ENCODE measurements at places on chromosomes 5 and 9. TPM values are rescaled to one million over a fixed set of nuclear protein-coding genes. Genes with fewer than 3 reads are reported as not detected.

The TMEM232 gene
- 3.0 TPM for total RNA-seq

The HTR4 gene
- total RNA-seq, result not detected

The DDX4 gene
- total RNA-seq, result not detected

The LCN2 gene
- total RNA-seq, result not detected

The ALDH7A1 gene
- 169 TPM for total RNA-seq

The TXNDC15 gene
- total RNA-seq, result 47.0 TPM

The FAM153A gene
- not detected for total RNA-seq

The ZNF462 gene
- 195 TPM for total RNA-seq

The KCTD16 gene
- 0.52 TPM for total RNA-seq

DNA sequence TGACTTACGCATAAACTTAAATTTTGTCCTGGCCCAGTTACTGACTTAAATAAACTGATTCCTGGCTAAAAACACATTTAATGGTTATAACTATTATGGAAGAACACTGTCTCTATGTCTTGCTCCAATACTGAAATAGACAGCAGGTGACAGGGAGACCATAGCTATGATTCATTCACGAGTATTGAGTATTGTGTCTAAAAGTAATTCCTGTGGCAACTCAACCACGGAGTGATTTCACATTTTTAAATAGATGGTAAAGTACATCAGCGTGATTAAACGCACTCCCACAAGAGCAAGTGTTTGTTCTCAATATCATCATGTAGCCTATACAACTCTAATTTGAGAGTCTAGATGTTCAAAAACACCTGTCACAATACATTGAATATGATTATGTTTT is 35.9 kb upstream of the PCSK1 start:
- H3K4me3 ChIP-seq, result no peak overlapping the region
- peaks cover 4% of the 10 kb centered on the region for H3K4me1 ChIP-seq
- no peak for DNase-seq
- no peak overlapping the region for H3K27ac ChIP-seq

GRCh38 chr5:150077996-150078801 is 8.2 kb downstream of the CSF1R start:
- H3K36me3 ChIP-seq, result no peaks in the 10 kb centered on the region
- peak overlapping the region; percentile 48 for H3K27ac ChIP-seq
- H3K4me1 ChIP-seq, result peaks cover 19% of the 10 kb centered on the region
- H3K27me3 ChIP-seq, result no peaks in the 10 kb centered on the region

GRCh38 chr9:95116002-95116807 is 201.3 kb downstream of the FANCC start:
- H3K36me3 ChIP-seq, result no peaks in the 10 kb centered on the region
- H3K4me1 ChIP-seq, result no peaks in the 10 kb centered on the region
- H3K4me3 ChIP-seq, result no peak overlapping the region
- no peak for DNase-seq
- H3K27me3 ChIP-seq, result no peaks in the 10 kb centered on the region

DNA sequence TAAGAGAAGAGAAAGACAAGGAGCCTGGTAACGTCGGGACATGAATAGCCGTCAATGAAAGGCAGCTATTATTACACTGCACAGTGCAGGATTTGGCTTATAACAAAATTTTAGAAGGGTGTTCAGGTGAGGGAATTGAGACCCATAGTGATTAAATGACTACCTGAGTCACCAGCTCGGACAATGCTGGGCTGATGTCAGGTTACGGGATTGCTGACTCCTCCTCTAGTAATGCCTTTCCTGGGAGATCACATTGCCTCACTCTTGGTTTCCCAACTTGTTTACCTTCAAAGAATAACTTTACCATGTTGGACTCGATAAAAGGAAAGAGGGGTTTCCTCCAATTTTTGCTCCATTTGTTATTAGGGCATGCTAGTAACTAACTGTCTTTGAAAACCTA is 132.6 kb downstream of the GHR start:
- peaks cover 2% of the 10 kb centered on the region for H3K27me3 ChIP-seq
- no peak overlapping the region for H3K27ac ChIP-seq

DNA sequence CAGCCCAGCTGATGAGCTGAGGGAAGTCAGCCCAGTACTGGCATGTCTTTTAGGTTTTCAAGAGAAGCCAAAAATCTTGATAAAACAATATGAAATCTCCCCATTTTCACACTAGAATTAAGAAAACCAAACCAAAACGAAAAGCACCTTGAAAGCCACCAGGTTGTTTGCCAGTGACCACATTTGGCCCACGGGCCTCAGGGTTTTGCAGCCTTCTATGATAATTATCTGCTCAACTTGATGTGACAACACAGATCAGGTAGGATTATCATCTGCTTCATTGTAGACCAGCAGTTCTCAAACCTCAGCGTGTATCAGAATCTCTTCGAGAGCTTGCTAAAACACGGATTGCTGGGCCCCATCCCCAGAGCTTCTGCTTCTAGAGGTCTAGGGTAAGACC is 101.4 kb downstream of the GALNT10 start:
- H3K36me3 ChIP-seq, result peaks cover 3% of the 10 kb centered on the region
- no peak overlapping the region for H3K27ac ChIP-seq
- no peak for DNase-seq
- no peak overlapping the region for H3K4me3 ChIP-seq

DNA sequence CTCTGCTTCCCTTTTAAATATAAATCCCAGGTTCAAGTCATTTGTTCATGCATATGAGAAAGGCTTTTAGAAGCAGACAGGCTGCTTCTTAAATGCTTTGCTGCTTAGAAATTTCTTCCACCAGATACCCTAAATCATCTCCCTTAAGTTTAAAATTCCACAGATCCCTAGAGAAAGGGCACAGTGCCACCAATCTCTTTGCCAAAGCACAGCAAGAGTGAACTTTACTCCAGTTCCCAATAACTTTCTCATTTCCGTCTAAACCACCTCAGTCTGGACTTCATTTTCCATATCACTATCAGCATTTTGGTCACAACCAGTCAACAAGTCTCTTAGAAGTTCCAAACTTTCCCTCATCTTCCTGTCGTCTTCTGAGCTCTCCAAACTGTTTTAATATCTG is 679.8 kb upstream of the FTMT start:
- H3K4me3 ChIP-seq, result no peak overlapping the region
- no peaks in the 10 kb centered on the region for H3K4me1 ChIP-seq
- no peaks in the 10 kb centered on the region for H3K27me3 ChIP-seq
- no peak overlapping the region for H3K27ac ChIP-seq

- no peaks in the 10 kb centered on the region for H3K4me1 ChIP-seq
- DNase-seq, result no peak
- H3K36me3 ChIP-seq, result no peaks in the 10 kb centered on the region
- H3K4me3 ChIP-seq, result no peak overlapping the region
- H3K27ac ChIP-seq, result no peak overlapping the region
These were observed 433.4 kb upstream of the BRINP1 start for GRCh38 chr9:119802621-119803020.

GRCh38 chr5:136295914-136296313 is 69.4 kb downstream of the TRPC7 start:
- H3K27ac ChIP-seq, result no peak overlapping the region
- peaks cover 12% of the 10 kb centered on the region for H3K27me3 ChIP-seq
- no peak overlapping the region for H3K4me3 ChIP-seq
- DNase-seq, result no peak

GRCh38 chr9:31140316-31140715 is 1244.1 kb upstream of the ACO1 start:
- H3K27me3 ChIP-seq, result no peaks in the 10 kb centered on the region
- no peak overlapping the region for H3K27ac ChIP-seq
- no peak for DNase-seq
- H3K4me3 ChIP-seq, result no peak overlapping the region
- no peaks in the 10 kb centered on the region for H3K36me3 ChIP-seq
- H3K4me1 ChIP-seq, result no peaks in the 10 kb centered on the region

- H3K27ac ChIP-seq, result no peak overlapping the region
- H3K27me3 ChIP-seq, result no peaks in the 10 kb centered on the region
- peaks cover 20% of the 10 kb centered on the region for H3K36me3 ChIP-seq
- no peak for DNase-seq
- peaks cover 8% of the 10 kb centered on the region for H3K4me1 ChIP-seq
- H3K4me3 ChIP-seq, result no peak overlapping the region
These were observed 171.6 kb upstream of the OTULINL start for GRCh38 chr5:14410068-14410393.

DNA sequence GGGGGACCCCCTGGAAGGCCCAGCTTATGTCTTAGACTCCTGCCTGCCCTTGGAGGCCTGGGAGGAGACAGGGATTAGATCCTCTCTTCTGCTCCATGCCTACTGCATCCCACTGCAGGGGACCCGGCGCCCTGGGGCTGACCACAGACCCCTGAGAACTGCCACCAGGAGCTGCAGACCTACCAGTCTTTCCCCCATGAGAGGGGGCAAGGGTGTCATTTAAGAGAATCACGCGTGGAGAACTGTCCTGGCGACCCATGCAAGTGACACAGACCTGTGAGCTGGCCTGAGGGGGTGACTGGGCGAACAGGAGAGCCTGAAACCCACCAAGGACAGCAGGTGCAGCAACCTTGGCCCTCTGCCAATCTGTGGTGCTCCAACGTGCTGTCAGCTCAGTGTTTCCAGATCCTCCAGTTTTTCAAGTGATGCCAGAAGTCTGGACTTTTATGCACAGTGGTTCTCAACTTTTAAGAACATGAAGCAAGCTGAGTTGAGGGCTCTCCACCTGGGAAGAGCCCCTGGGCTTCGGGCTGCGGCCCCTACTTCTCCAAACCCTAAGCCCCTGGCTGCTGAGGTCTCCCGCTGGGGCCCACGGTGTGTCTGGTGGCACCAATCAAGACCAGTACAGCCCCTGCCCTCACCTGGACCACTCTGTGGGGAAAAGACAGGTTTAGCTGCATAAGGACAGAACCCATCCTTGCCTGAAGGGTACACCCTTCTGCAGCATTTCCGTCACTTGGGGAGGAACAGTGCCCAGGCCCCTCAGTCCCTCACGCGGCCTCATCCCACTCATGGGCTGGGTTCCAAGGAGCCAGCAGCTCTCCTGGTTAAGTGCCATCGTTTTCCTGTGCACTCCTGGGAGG is 18.2 kb downstream of the GFPT2 start:
- H3K4me1 ChIP-seq, result peaks cover 5% of the 10 kb centered on the region
- H3K4me3 ChIP-seq, result no peak overlapping the region
- DNase-seq, result no peak
- H3K27me3 ChIP-seq, result no peaks in the 10 kb centered on the region

GRCh38 chr9:68749579-68750159 is 44.6 kb downstream of the PIP5K1B start:
- peaks cover 12% of the 10 kb centered on the region for H3K4me1 ChIP-seq
- H3K27ac ChIP-seq, result no peak overlapping the region
- H3K27me3 ChIP-seq, result peaks cover 3% of the 10 kb centered on the region
- H3K36me3 ChIP-seq, result no peaks in the 10 kb centered on the region
- no peak overlapping the region for H3K4me3 ChIP-seq
- no peak for DNase-seq

DNA sequence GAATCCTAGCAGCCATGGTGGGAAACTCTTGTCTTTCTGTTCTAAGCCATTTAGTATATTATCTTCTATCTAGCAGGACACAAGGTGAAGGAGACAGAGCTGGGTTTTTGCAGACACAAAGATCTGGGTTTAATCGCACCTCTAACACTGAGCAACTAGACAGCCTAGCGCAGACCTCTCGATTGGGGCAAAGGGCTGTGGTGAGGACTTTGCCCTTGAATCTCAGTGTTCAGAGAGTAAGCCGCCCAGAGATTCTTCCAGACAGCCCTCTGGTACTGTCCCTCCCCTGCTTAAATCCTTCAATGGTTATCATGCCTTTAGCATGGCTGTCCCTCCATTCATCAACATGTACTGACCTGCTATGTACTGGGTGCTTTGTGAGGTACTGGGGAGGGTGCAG is 128.1 kb downstream of the CRB2 start:
- H3K4me3 ChIP-seq, result no peak overlapping the region
- no peak overlapping the region for H3K27ac ChIP-seq
- no peaks in the 10 kb centered on the region for H3K36me3 ChIP-seq

- no peak for DNase-seq
- no peak overlapping the region for H3K27ac ChIP-seq
- no peaks in the 10 kb centered on the region for H3K27me3 ChIP-seq
- H3K4me1 ChIP-seq, result peaks cover 4% of the 10 kb centered on the region
These were observed 403.0 kb downstream of the GADD45G start for GRCh38 chr9:90007516-90008440.

- DNase-seq, result no peak
- H3K4me3 ChIP-seq, result no peak overlapping the region
- no peaks in the 10 kb centered on the region for H3K36me3 ChIP-seq
- H3K27ac ChIP-seq, result no peak overlapping the region
- H3K27me3 ChIP-seq, result no peaks in the 10 kb centered on the region
These were observed 25.4 kb upstream of the SNX18 start for GRCh38 chr5:54492178-54492577.

DNA sequence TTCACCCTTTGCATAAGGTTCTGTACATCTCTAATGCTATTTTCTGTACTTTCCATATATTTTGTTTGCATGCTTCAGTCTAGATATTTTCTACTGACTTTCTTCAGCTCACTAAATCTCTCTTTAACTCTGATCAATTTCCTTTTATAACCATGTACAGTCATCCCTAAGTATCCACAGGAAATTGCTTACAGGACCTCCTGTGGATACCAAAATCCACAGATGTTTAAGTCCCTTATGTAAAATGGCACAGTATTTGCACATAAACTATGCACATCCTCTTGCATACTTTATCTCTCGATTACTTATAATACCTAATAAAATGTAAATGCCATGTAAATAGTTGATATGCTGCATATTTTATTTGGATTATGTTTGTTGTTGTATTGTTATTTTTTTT is 442.1 kb downstream of the TLE4 start:
- H3K4me1 ChIP-seq, result no peaks in the 10 kb centered on the region
- no peak overlapping the region for H3K4me3 ChIP-seq
- H3K27me3 ChIP-seq, result no peaks in the 10 kb centered on the region
- no peaks in the 10 kb centered on the region for H3K36me3 ChIP-seq

DNA sequence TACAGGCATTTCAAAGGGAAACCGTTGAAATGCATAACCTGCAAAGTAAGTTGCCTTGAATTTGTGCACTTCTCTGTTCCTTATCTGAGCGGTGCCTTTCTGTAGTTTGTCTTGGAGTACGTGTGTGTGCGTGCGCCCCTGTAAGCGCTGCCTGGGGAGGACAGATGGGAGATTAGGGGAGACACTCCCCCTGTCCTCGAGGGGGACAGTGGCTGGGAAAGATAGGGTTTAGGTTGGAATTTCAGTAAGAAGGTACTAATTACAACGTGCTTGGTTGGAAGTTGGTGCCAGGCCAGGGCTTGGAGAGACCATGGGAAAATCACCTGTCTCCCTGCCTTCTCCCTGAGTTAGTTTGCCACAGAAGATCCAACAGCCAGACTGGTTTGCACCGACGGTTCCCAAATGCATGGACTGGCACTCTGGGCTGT is 73.2 kb downstream of the PIK3R1 start:
- no peaks in the 10 kb centered on the region for H3K27me3 ChIP-seq
- peaks cover 65% of the 10 kb centered on the region for H3K4me1 ChIP-seq
- peak overlapping the region; percentile 97 for H3K27ac ChIP-seq
- no peak for DNase-seq

GRCh38 chr9:88808761-88809354 is 182.4 kb upstream of the S1PR3 start:
- DNase-seq, result no peak
- no peak overlapping the region for H3K4me3 ChIP-seq
- no peak overlapping the region for H3K27ac ChIP-seq

GRCh38 chr9:114413861-114414301 is 26.1 kb upstream of the AKNA start:
- no peaks in the 10 kb centered on the region for H3K27me3 ChIP-seq
- DNase-seq, result no peak
- no peak overlapping the region for H3K4me3 ChIP-seq
- no peaks in the 10 kb centered on the region for H3K36me3 ChIP-seq
- H3K4me1 ChIP-seq, result peaks cover 50% of the 10 kb centered on the region
